Stimulated activated CD4-positive, alpha-beta T cell treated with anti-CD3 and anti-CD28 coated beads, Interleukin-12 subunit alpha, Interleukin-12 subunit beta, amount 100 ng/mL, for 24 hours (primary cell): ENCODE measurements at places on chromosomes 12 and 14.

GRCh38 chr12:114193474-114193873 is 212.5 kb downstream of the TBX5 start:
- no peak for DNase-seq

GRCh38 chr12:104462931-104463339 is 6.2 kb downstream of the CHST11 start:
- DNase-seq, result no peak

DNA sequence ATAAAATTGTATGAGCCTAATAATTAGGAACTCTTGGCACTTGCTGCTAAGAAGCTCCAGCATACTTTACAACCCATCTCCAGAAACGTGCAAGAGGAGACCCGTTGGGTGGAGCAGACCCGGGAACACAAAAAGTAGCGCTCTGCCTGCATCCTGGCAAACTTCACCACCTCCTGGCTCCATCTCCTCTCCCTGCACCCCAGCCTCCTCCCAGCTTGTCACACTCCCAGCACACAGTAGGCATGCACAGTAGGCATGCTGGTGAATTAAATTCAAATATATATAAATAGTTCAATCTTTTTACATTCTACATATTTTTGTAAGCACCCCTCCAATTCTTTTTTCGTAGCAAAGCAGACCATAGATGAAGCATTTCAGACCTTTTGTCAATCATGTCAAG is 1.2 kb downstream of the VSIG10 start:
- DNase-seq, result no peak

DNA sequence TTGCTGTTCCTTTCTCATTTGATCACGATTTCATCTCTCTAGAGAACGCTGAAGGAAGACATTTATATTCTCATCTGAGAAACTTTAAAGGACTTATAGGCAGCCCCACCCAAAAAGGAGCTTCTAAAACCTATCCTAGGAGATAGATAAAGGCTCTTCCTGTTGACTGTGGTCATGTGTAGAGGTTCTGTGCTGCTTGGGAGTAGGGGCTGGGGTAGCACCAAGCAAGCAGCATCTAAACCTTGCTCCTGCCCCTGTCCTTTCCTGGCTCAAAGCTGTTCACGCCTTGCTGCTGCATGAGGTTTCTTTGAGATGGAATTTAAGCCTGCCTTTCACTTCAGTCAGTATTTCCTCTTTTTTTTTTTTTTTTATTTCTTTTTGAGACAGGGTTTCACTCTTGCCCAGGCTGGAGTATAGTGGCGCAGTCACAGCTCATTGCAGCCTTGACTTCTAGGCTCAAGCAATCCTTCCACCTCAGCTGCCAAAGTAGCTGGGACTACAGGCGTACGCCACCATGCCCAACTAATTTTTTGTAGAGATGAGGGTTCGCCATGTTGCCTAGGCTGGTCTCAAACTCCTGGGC is 41.4 kb downstream of the RAB35 start:
- no peak for DNase-seq

DNA sequence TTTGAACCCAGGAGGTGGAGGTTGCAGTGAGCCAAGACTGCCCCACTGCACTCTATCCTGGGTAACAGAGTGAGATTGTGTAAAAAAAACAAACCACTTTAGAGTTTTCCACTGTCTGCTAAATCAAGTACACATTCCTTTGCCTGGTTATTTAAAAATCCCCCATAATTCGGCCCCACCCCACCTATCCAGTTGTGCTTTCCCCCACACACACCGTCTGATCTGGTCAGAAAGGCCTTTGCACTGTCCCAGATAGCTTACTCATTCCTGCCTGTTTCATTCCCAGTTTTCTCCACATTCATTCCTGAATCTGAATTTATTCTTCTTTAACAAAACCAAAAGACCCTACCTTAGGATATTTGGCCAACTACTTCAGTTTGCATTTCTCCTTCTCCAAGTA is 29.5 kb downstream of the NINJ2 start:
- no peak for DNase-seq

GRCh38 chr12:128823216-128823915 is 392 bp downstream of the SLC15A4 start:
- DNase-seq, result no peak

DNA sequence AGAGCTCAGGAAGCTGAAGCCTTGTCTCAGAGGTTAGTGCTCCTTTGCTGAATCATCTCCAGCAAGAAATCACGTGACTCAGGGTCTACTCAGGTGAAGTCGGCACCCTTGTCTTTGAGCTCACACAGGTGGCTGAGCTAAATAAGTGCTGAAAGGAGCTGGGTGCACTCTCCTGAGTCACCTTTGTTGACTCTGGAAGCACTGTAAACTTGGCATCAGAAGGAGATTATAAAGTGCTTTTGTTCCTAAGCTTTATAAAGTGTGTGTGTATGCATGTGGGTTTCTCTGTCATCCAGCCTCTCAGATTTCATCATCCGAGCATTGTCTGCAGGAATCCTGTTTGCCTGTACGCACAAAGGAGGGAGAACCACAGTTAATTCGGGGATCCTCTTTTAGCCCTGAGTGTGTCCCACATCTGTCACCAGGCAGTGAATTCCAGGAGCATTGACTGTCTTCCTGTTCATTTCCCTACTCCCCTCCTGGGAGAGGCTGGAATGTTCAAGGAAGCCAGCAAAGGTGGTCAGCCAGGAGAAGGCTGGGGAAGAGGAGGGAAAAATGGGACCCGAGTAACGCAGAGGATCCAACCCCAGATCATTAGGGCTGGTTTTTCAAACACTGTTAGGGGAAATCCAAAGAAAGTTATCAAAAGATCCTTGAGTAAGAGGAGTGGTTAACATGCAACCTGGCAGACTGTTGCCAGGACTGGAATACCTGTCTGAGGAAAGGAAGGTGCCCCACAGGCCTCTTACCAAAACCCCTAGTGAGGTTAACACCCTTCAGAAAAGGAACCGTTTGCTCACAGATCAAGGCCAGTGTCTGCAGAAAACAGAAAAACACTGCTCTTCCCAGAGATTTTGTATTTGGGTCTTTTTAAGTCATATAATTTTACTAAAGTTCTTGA is 157.5 kb upstream of the HIF1A start:
- DNase-seq, result no peak

- no peak for DNase-seq
Observed at GRCh38 chr14:93895023-93895604, 32.0 kb upstream of the FAM181A start.

DNA sequence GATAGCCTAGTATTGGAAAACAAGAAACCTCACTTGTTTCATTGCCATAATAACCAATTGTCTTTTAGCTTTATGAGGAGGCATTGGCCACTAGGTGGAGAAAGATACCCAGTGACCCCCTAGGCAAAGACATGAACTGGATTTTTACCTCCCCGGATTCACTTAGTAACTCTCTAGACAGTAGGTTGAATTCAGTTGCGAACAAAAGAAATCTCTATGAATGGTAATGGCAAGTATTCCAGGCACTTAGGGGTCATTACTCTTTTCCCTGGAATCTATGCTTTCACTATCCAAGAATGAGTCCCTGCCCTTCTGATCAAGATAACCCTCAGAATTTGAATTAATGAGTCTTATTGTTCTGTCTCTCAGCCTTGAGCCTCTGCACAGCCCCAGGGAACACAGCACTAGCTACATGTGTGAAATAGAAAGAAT is 29.5 kb upstream of the RHOJ start:
- no peak for DNase-seq

GRCh38 chr12:116539905-116540482 is 19.2 kb upstream of the MAP1LC3B2 start:
- DNase-seq, result no peak

GRCh38 chr14:89493877-89494634 is 77.0 kb upstream of the FOXN3 start:
- no peak for DNase-seq

- no peak for DNase-seq
Observed at GRCh38 chr14:21940887-21941856, 267.6 kb upstream of the OR4E1 start.
